Hematopoietic multipotent progenitor cell treated with erythropoietin and hydrocortisone succinate and interleukin-3 and kit ligand, for 15 days (in vitro differentiated cells): ENCODE measurements at places on chromosomes 12 and 14.

DNA sequence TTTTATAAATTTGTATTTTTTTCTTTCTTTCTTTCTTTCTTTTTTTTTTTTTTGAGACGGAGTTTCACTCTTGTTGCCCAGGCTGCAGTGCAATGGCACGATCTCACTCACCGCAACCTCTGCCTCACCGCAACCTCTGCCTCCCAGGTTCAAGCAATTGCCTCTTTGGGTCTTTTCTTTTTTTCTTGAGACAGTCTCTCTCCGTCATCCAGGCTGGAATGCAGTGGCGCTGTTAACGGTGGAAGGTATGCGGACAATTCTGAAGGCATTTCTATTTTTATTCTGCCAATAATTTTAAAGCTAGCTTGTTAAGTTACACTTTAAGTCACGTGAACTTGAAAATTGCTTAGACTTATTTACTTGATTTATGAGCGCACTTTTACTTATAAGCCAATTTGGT, 8.8 kb upstream of the PHC1 start:
- no peak for DNase-seq

DNA sequence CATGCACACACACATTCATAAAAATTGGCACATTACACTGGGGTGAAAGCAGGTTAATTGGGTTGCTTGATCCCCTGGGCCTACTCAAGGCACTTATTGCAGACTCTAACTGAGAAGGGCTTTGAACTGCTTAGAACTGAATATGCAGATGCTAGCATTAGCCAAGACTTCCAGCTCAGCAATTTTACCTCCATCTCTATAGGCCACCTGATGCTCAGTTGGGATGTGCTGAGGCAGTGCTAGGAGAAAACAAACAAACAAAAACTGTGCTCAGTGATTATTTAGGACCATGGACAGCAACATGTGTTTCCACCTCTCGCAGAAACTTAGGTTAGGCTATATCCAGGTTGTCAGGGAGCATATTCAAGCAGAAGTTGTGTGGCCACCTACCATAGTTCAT, 124.8 kb upstream of the WSCD2 start:
- no peak for DNase-seq

- DNase-seq: no peak
These were observed 163.5 kb downstream of the AACS start for GRCh38 chr12:125228519-125229260.

DNA sequence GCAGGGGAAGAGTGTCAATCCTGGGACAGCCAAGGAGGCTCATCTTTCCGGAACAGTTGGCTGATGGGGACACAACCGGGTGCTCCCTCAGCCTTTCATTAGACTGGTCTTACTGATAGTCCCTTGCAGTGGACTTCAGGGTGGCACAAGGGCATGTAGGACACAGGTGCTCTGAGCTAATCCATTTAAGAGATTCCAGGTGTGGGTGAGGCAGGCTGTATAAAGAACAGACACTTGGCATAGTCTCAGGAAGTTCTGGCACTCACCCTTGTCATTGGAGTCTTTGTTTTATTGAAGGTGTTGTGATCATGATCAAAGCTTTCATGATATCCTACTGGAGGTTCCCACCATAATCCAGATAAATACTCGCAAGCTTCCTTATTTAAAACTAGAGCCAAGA, 341.6 kb downstream of the EMP1 start:
- DNase-seq: no peak
